ENCODE measurements at places on chromosomes 7 and 10.

DNA sequence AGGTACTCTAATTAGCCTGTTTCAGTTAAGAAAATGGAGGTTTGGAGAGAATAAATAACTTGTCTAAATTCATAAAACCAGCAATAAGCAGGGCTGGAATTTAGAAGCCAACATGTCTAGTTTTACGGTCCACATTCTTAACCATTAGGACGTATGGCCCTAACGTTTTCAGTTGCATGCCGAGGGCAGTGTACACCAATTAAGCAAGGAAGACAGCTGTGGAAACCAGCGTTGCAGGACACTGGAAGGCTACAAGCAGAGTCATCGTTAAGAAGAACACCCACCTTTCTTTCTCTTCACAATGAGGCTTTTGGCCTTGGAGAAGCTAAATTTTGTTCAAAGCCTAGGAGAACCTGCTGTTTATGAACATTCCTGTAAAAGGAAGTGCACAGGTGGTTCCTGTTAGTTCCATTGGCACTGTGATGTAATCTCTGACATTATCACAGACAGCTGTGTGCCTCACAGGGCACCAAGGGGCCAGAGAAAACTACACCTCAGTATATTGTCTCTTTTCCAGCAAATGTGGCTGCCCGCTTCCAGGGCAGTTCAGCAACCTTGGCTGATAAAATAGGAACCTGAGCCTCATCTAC is 21.0 kb downstream of the MPP7 start:
- no peaks in the 10 kb centered on the region for H3K4me1 ChIP-seq
- no peaks in the 10 kb centered on the region for H3K36me3 ChIP-seq
- H3K4me3 ChIP-seq, result no peak overlapping the region

GRCh38 chr10:45418849-45419675 is 45.0 kb downstream of the ALOX5 start:
- H3K27me3 ChIP-seq, result no peaks in the 10 kb centered on the region
- H3K4me3 ChIP-seq, result peak overlapping the region; percentile 58
- peak; percentile 93 for DNase-seq

GRCh38 chr7:35570937-35571336 is 124.0 kb downstream of the HERPUD2 start:
- DNase-seq, result no peak
- H3K27me3 ChIP-seq, result no peaks in the 10 kb centered on the region
- no peaks in the 10 kb centered on the region for H3K36me3 ChIP-seq

DNA sequence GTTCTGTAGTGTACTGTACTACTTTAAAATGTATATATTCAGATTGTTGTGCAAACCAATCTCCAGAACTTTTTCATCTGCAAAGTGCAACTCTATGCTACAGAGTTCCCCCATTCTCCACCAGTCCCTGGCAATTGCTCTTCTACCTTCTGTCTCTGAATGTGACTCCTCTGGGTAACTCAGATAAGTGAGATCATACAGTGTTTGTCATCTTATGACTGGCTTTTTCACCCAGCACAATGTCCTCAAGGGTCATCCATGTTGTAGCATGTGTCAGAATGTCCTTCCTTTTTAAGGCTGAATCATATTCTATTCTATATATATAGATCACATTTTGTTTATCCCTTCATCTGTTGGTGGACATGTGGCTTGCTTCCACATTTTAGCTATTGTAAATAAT is 10.8 kb downstream of the SLIT1 start:
- DNase-seq, result no peak
- H3K36me3 ChIP-seq, result no peaks in the 10 kb centered on the region
- no peak overlapping the region for H3K4me3 ChIP-seq

GRCh38 chr10:77263700-77264099 is 373.9 kb downstream of the KCNMA1 start:
- H3K27ac ChIP-seq, result no peak overlapping the region
- DNase-seq, result no peak
- H3K27me3 ChIP-seq, result no peaks in the 10 kb centered on the region
- H3K36me3 ChIP-seq, result no peaks in the 10 kb centered on the region

GRCh38 chr7:3847336-3847735 is 546.3 kb downstream of the SDK1 start:
- no peak overlapping the region for H3K4me3 ChIP-seq
- no peaks in the 10 kb centered on the region for H3K36me3 ChIP-seq
- H3K4me1 ChIP-seq, result no peaks in the 10 kb centered on the region
- DNase-seq, result no peak
- no peak overlapping the region for H3K27ac ChIP-seq
- H3K27me3 ChIP-seq, result no peaks in the 10 kb centered on the region

- DNase-seq, result no peak
- peaks cover 11% of the 10 kb centered on the region for H3K4me1 ChIP-seq
- H3K36me3 ChIP-seq, result peaks cover 10% of the 10 kb centered on the region
- no peak overlapping the region for H3K4me3 ChIP-seq
Measured at GRCh38 chr10:95352684-95353083, 61.9 kb upstream of the PDLIM1 start.

GRCh38 chr10:7667262-7668141 is 736 bp upstream of the ITIH5 start:
- peaks cover 17% of the 10 kb centered on the region for H3K4me1 ChIP-seq
- peaks cover 76% of the 10 kb centered on the region for H3K27me3 ChIP-seq

- H3K27ac ChIP-seq, result no peak overlapping the region
- no peaks in the 10 kb centered on the region for H3K27me3 ChIP-seq
- peaks cover 3% of the 10 kb centered on the region for H3K36me3 ChIP-seq
- DNase-seq, result no peak
- peaks cover 46% of the 10 kb centered on the region for H3K4me1 ChIP-seq
Measured at GRCh38 chr7:37107047-37107750, 341.5 kb downstream of the ELMO1 start.

DNA sequence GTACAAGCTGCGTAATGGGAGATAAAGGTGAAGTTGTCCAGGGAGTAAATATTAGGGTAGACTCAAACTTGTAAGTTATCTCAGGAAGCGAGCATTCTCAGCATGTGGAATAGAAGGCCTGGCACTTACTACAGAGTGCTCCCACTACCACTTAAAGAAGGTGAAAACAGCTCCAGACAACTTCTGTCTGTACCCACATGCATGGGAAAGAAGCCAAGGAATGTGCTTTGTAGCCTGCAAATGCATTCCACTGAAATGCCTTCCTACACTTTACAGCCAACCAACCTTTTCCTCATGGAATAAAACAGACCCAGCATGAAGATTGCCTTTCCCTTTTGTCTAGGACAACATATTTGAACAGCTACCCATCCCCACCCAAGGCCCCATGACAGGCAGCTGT is 45.4 kb upstream of the NPSR1 start:
- no peaks in the 10 kb centered on the region for H3K36me3 ChIP-seq
- no peak for DNase-seq
- no peaks in the 10 kb centered on the region for H3K27me3 ChIP-seq
- H3K4me1 ChIP-seq, result no peaks in the 10 kb centered on the region
- no peak overlapping the region for H3K27ac ChIP-seq
- H3K4me3 ChIP-seq, result no peak overlapping the region

Measured in spleen (tissue), 13 donors.